Tibial nerve (tissue), 4 donors: ENCODE measurements at places on chromosomes 3 and 15. TPM values are rescaled to one million over a fixed set of nuclear protein-coding genes. Genes with fewer than 3 reads are reported as not detected.

DNA sequence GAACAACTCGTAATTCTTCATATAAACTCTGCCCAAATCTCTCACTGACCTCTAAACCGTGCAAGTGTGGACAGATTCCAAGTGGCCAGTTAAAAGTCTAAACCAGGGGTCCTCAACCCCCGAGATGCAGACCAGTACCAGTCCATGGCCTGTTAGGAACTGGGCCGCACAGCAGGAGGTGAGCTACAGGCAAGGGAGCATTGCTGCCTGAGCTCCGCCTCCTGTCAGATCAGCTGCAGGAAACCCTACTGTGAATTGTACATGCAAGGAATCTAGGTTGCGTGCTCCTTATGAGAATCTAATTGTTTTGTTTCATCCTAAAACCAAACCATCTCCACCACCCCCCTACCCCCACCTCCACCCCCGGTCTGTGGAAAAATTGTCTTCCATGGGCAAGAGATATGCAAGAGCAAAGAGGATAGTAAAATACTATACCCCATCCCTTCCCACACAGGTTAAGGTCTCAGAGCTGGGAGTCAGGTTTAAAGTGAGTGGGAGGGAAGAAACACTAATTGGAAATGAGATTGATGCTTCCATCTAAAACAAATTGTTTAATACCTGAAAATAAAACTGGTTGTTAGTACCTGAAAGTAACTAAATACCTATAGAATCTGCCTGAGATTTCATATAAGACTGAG, 54.0 kb downstream of the POLQ start:
- DNase-seq = no peak

GRCh38 chr3:20060974-20061685, 20.9 kb downstream of the KAT2B start:
- no peak for DNase-seq

DNA sequence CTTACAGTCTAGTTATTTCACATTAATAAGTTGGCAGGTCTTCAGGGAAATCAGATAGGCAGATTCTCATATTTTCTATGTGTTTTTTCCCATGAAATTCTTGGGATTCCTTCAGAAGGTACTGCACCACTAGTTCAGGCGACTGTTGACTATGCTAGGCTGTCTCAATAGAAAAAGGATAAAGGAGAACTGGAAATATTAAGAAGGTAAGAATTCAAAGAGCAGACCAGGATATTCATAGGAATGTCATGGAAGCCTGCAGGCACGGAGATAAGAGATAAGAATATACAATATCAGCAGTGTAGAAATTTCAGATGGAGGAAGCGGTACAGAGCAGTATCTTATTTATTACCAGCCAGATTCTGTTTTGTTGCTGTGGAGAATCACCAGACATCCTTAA, 432.1 kb upstream of the MDFIC2 start:
- DNase-seq = no peak

GRCh38 chr15:78060232-78060631, 17.3 kb downstream of the TBC1D2B start:
- DNase-seq = no peak

DNA sequence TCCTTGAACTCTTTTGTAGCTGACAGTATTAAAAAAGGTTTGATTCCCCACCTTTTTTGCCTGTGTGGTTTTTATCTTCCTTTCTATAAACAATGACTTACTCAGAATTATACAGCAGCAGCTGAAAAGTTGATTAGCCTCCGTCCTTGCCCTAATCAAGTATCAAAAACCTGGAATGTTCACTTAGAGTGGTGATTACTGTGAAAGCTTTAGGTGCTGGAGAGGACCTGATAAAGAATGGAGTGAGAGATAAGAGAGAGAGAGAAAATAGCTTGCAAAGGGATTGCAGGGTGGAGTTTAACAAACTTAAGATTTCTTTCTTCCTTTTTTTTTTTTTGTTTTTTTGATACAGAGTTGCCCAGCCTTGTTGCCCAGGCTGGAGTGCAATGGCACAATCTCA, 6.7 kb downstream of the CGNL1 start:
- DNase-seq = no peak

GRCh38 chr15:82750831-82751180, 41.1 kb upstream of the AP3B2 start:
- no peak for DNase-seq

GRCh38 chr3:155766206-155766605, 21.3 kb upstream of the PLCH1 start:
- no peak for DNase-seq

The APOD gene
- 4,664 TPM for total RNA-seq

The CLDN11 gene
- 62.9 TPM for total RNA-seq

The SLC51A gene
- 0.66 TPM for total RNA-seq

The SLC22A13 gene
- total RNA-seq = not detected

DNA sequence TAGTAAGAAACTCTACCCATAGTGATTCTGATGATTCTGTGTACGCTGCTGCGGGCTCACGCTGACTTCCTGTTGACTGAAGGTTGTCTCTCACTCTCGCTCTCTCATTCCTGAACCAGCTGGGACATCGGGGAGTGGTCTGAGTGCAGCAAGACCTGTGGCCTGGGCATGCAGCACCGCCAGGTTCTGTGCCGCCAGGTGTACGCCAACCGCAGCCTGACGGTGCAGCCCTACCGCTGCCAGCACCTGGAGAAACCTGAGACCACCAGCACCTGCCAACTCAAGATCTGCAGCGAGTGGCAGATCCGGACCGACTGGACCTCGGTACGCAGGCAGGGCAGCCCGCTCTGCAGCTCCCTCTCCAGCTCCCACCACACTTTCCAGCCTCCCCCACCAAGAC, 63.6 kb upstream of the NR2E3 start:
- no peak for DNase-seq

DNA sequence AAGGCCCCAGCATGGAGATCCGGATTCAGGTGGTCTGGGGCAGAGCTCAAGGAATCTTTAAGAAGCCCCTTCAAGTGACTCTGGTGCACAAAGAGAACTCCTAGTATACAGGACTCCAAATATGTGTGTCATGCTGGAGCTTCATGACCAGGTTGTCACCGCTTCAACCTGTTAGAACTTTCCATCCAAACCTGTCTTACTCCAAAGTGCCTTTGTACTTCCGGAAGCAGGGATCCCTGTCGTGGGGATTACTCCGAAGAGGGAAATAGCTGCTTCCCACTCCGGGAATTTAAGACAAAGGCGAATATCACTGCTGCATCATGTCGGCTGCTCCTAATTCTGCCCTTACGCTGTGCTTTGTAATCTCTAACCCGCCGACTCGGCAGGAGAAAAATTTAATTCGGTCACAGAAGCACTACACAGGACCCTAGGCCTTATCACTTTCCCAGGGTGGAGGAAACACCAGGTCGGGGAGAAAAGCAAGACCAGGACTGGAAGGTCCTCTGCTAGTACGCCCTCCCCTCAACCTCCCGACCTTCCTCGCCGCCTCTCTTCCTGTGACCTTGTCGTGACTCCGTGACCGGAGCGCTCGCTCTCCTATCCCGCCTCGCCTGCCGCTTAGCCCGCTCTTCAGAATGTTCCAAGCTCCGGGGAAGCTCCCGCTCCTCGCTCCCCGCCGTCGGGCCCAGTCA, 730 bp downstream of the HIGD1A start:
- no peak for DNase-seq

DNA sequence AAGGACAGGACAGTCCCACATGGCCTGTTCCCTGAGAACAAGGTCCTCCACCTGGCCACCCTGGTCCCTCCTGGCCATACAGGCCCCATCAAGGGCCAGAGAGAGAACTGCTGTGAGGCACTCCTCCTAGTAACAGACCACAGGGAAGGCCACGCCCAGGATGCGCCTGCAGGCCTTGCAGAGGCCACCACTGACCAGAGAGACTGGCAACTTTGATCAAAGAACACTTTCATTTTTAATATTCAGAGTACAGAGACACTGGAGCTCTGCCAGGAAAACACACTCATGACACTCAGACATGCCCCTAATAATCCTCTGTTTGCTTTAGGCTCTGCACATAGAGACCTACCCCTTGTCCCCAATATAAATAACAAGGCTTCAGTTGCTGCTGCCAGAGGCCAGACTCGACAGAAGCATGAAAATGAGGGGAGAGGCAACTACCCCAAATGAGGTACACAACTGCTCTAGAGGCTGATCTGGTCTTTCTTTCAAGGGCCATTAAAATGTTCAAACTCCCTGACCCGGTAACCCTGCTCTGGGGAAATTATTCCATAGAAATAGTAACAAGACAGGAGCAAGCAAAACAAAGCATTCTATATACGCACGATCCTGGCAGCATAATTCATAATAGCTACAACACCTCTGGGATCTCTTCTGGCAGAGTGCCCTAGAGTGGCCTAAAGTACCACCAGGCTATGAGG, 44.8 kb downstream of the CCDC12 start:
- DNase-seq = no peak

- DNase-seq = no peak
These were observed 28.7 kb upstream of the TMEM45A start for GRCh38 chr3:100463646-100464155.

- peak; percentile 58 for DNase-seq
These were observed 24.6 kb upstream of the CORO2B start for GRCh38 chr15:68553994-68554720.

DNA sequence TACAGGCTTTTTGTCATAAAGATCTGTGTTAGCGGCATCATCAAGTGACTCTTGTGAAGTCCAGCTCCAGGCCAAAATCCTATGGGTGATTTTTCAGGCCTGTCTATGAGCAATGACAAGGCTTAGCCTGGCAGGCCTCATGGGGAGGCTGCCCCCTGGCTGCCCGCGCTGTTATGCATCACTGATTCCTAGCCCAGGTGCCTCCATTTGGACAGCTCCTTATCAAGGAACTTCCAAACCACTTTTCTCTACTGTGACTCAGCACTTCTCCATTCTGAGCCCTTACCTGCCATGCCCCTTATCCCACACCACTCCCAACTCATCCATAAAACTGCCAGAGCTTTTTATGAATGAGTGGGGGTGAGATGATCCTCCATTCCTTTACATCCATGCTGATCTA, 91.5 kb upstream of the C3orf80 start:
- no peak for DNase-seq

The CLDN18 gene
- total RNA-seq = not detected

DNA sequence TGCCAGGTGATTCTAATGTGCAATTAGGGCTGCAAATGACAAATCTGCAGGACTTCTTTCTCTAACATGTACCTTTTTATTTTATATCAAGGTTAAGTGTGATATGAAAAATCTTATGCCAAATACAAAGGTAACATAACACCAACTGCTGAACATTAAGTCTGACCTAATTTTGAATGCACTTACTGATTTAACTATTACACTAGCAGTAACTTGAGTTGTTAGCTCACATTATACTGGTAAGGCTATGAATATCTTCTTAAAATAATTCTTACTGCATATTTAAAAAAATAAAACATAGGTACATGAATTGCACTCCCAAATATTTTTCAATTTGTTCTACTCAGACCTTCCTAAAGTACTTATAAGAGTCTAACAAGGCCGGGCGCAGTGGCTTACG, 259.2 kb downstream of the CD47 start:
- no peak for DNase-seq

The MCF2L2 gene
- total RNA-seq = 24.9 TPM

GRCh38 chr3:102089904-102090720, 240.8 kb downstream of the NFKBIZ start:
- DNase-seq = no peak

DNA sequence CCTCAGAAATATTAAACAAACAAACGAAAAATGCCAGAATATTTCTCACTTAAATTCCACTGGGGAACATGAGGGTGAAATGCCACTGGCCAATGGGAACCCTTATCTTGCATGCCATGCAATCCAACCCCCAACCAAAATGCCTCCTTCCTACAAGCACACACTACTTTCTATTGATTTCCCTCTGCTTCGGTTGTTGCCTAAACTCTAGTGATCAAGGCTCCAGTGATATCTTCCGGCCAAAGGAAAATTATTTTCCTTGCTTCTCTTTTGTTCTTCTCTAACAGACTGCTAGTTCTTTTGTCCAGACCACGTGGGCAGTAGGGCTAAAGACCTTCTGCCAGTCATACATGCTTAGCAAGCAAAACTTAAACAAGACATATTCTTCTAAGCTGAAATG, 115.7 kb downstream of the TMCC1 start:
- DNase-seq = no peak

The GOLGA8J gene
- total RNA-seq = 0.60 TPM

- DNase-seq = no peak
These were observed 25.2 kb downstream of the CD200 start for GRCh38 chr3:112357930-112358780.

The TRIM42 gene
- not detected for total RNA-seq
